Left lung (tissue), 14 donors: ENCODE measurements at places on chromosomes 12 and 14.

DNA sequence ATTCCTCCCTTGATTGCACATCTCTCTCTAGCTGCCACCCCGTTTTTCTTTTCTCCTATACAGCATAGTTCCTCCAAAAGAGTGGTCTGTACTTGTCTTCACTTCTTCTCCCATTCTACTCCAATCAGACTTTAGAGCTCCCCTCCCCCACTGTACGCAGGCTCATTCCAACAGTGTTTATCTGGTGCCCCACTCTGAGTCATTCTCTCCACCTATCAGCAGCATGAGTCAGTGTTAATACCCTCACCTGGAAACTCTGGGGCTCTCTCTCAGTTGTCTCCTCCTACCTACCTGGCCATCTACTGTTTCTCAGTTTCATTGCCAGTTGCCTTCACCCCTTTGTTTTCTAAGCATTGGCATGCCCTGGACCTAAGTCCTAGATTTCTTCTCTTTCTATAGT, 175.1 kb upstream of the ARHGAP5 start:
- no peak for DNase-seq

- DNase-seq, result no peak
Observed at GRCh38 chr12:44523828-44524227, 352.3 kb downstream of the NELL2 start.

DNA sequence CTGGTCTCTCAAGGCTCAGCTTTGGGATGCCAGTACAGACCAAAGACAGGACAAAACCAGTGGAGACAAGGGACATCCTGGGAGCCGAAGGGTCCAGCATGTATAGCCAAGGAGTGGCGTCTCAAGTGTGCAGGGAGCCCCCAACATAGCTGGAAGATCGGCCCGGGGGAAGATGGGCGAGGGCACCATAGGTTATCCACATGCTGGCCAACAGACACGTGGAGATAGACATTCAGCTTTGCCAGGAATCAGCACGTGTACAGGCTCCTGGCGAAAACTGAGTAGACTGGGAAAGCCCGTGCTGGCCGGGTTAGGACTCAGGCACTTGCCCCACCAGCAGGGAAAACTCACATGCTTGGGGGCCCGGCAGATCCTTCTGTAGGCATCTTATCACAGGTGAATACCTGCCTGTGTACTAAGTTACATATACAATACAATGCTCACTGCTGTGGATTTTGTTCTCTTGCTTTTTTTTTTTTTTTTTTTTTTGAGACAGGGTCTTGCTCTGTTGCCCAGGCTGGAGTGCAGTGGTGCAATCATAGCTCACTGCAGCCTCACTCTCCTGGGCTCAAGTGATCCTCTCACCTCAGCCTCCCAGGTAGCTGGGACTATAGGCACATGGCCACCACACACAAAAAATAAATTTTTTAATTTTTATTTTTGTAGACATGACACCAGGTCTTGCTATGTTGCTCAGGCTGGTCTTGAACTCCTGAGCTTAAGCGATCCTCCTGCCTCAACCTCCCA, 5.6 kb upstream of the ANKRD9 start:
- DNase-seq, result no peak

GRCh38 chr12:52578469-52578868, 4.8 kb upstream of the KRT74 start:
- DNase-seq, result no peak

GRCh38 chr12:45354399-45354798, 138.5 kb downstream of the ANO6 start:
- DNase-seq, result no peak

DNA sequence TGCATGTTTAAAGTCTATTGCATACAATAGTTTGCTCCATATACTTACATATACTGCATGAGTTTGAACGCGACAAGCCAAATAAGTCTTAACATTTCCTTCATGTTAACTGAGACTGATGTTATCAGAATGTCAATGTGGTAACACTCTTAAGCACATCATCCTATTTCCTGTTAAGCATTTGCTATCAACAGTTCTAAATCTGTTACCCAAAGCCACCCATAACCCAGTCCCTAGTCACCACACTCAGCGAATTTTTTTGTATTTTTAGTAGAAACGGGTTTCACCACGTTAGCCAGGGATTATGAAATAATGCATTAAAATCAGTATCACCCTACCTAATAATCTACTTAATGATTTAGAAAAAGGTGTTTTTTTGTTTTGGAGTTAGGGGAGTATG, 39.4 kb downstream of the HNRNPC start:
- no peak for DNase-seq

GRCh38 chr12:57739387-57739786, 845 bp upstream of the AGAP2 start:
- no peak for DNase-seq

DNA sequence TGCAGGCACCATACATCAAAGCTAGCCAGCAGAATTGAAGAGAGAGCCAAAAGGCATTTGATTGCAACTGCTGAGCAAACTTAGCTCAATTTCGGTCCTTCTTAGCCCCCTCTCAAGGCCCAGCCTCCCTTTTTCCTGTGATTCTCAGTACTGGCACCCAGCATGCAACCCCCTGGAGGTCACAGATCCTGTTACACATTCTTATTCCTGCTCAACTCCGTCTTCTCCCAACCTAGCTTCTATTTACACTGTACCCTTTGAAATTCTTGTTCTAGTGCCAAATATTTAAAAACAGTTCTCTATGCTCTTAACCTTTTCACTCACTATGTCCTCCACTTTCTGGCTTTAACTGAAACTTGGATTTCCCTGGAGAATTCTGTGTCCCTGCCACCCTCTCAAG, 131.3 kb upstream of the CPSF6 start:
- DNase-seq, result no peak

GRCh38 chr14:100423317-100424010, 100.3 kb downstream of the SLC25A47 start:
- DNase-seq, result no peak

DNA sequence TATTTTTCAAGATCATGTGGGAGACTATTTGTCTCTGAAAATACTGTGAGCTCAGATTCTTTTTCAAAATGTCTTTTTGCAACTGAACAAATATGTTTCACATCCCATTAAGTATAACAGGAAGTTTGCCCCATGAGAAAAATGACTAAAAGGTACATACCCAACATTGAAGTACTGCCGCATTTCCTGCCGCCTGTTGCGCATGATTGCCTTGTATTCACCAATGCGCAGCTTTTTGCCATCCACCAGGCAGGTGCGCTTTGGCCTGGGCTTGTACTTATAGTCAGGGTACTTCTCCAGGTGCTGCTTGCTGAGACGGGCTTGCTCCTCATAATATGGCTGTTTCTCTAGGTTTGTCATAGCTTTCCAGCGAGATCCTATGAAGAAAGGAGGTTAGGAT, 413.2 kb downstream of the SOX5 start:
- DNase-seq, result no peak

GRCh38 chr12:114665411-114666260, 18.3 kb downstream of the TBX3 start:
- no peak for DNase-seq

- no peak for DNase-seq
Observed at GRCh38 chr12:74977832-74978481, 231.7 kb downstream of the KCNC2 start.
